ENCODE measurements at places on chromosomes 3 and 15.

- no peak for DNase-seq
These were observed 377.3 kb upstream of the LRRC3B start for GRCh38 chr3:26245236-26245635.

DNA sequence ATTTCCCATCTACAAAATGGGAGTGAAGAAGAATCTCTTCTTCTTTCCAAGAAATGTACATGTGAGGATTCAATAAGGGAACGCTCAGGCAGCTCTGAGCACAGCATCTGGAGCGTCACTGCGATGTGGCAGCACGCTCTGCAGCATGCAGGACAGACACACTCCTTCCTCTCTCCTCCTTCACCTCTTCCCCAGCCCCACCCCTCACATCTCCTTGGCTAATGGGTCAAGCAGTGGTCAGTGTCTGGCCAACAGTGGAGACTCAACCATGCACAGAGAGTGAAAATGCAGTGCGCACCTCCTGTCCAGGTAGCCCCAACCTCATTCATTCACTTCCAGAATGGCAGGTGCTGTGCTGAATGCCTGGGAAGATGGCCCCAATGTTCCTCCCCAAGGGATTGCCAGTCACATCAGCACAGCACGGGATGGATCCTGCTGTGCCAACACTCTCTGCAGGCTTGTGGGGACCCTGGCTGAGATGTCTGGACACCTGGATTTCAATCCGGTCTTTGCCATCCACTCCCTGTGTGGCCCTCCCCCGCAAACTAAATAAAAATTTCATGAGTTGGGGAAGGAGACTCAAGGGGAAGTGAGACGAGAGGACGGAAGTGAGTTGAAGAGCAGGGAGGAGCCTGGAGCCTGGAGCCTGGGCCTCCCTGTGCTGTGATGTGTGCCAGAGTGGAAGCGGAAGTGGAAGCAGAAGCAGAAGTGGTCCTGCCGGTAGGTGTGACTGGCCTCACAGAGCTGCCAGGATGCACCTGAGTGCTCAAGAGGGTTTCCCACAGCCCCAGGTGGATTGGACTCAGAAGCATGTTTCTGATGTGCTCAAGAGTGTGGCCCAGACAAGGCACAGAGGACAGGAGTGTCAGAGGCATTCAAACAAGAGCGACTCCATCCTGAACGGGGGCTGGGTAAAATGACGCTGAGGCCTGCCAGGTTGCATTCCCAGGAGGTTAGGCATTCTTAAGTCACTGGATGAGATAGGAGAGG, 163.9 kb downstream of the SMAD6 start:
- DNase-seq = no peak

DNA sequence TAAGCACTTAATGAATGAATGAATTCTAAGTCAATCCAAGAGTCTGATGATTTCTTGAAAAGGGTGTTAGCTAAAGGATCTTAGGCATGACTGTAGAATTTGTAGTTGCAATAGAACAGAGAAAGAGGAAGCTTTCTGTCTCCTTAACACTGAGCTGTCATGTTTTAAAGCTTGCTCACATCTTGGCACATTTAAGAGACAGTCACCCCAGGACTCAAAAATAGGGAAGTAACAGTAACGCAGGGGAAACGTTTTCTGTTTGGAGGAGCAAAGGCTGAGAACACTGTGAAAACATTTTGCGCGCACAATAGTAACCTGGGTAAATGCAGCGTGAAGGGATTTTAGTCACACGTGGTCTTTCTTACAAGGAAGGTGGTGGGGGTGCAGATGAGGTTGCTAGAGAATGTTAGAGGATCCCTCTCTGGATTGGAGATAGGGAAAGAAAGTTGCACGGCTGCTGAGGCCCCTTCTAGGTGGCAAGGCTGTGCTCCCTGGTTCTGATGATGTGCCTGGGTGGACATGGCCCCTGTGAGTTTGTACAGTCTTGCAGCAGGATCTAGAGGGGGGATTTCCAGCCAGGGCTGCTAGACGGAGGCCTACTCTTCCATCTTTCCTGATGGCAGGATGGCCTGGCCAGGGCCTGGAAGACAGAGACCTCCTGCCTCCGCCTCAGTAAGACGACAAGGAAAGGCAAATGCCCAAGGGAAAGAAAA, 12.0 kb downstream of the STARD5 start:
- DNase-seq = no peak

- DNase-seq = no peak
These were observed 246.1 kb upstream of the RASGRP1 start for GRCh38 chr15:38810686-38811085.

DNA sequence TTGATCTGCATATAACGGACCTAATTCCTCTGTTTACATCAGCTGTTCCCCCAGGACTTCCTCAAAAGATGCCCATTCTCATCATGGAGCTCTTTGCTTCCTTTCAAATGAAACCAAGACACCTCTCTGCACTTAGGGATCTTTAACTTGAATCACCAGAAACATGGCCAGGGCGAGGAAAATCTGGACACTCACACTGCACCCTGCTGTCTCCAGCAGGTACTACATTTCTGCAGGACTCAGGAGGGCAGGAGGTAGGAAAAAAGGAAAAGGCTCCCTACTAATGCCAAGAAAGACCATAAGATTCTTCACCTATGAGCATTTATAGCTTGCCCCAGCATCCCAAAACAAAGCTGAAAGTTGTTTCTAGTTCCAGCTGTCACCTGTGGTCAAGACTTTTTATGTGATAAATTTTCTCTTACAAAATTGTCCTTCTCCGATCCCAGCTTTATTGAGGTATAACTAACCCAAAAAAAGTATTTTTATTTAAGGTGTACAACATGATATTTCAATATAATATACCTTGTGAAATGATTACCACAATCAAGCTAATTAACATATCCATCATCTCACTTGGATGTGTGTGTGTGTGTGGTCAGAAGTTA, 87.3 kb upstream of the C15orf61 start:
- DNase-seq = peak; percentile 2

GRCh38 chr15:85350395-85350794, 30.0 kb upstream of the AKAP13 start:
- no peak for DNase-seq

GRCh38 chr3:106631373-106632108, 745.7 kb upstream of the CCDC54 start:
- no peak for DNase-seq

DNA sequence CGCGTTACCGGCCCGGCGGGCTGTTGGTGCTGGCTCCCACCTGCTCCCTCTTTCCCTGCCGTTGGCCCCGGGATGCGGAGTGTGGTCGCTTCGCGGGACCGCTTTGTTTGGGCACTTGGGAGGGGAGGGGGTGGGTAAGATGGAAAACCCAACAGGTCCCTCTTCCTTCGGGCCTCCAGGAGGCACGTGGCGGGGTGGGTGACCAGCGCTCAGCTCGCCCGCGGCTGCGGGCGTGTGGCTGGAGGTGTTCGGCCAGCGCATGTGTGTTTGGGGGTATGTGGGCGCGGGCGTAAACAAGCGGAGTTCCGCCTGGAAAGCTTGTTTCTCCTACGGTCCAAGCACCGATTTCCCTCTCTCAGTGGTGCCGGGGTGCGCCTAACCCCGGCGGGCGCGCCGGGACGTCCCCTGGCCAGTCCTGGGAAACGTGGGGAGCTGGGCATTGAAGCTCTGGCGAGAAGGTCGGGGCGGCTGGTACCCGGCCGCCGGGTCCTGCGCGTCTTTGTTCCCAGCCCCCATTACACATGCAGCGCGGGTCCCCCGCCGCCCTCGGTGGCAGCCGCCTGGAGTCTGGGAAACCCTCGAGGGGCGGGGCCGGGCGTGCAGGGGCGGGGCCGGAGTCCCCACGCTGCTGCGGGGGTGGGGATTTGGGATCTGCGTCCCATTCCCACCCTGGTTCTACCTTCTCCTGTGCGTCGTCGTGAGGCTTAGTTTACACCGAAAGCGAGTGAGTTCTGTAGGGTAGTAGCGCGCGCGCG, 1.4 kb downstream of the ACVR2B start:
- DNase-seq = no peak

DNA sequence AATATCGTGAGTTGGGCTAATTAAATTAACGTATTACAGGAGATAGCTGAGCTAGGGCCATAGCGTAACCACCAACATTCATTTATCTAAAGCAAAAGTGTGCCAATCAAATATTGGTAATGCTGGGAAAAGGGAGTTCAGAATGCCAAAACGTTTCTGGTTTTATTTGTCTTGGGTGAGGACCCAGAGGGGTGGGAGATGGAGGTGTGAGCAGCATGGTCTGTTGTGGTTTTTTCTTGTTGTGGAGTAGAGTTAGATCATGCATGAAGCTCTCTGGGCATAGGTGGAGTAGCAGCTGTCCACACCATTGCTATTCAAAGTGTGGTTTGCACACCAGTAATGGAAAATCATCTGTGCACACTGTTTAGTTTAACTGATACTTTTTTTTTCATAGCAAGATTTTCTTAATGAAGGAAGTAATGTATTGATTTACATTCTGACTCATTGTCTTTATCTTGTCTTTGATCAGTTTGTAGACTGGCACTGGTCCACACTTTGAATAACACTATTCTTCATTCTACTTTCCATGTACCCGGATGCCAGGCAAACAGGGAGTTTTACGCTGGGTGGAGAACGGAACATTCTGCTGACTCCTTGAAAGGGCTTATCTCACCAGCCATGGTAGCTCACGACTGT, 50.8 kb upstream of the CRTC3 start:
- DNase-seq = no peak

GRCh38 chr3:8743021-8743601, 9.5 kb downstream of the CAV3 start:
- DNase-seq = no peak

- no peak for DNase-seq
These were observed at the start of gene TM6SF1 for GRCh38 chr15:83106994-83107840. TSS of gene TM6SF1 (plus strand) at chr15:83107645. CDS start at chr15:83107681, 36 bp downstream.

DNA sequence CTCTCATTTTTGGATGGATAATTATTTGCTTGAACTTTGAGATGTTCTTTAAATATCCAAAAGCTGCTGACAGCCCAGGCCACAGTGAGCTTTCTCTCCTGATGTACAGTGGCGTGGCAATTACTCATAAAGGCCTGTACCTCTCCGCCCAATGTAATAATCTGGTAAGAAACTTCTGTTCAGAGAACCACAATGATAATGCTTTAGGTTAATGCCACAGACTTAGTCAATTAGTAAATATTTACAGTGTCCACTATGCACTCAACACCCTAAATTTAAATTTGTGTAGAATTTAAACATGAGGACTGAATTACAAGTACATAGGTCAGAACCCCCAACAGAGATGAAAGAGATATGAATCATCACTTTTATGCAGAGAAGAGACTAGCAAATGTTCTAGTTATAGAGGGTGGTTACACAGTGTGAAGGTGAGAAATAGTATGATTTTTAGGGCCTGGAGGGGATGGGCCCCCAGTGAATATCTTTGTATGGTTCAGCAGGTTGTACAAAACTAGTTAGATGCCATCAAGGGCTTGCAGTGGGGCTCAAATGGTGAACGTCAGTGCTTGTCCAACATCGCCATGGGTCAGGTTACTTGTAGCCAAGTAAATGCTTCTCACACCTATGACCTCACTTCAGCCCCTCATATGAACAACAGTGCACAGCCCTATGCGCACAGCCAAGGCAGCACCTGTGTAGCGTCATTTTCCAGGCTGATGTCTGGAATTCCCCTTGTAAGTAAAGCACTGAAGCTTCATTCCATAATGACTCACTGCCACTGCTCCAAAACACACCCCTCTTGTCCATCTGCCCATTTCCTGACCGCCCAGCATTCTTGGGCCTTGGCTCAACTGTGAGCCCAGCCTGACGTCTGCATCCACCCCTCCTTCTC, 13.3 kb downstream of the ABHD2 start:
- DNase-seq = no peak

- DNase-seq = no peak
These were observed 15.9 kb upstream of the DRD3 start for GRCh38 chr3:114194750-114195149.

DNA sequence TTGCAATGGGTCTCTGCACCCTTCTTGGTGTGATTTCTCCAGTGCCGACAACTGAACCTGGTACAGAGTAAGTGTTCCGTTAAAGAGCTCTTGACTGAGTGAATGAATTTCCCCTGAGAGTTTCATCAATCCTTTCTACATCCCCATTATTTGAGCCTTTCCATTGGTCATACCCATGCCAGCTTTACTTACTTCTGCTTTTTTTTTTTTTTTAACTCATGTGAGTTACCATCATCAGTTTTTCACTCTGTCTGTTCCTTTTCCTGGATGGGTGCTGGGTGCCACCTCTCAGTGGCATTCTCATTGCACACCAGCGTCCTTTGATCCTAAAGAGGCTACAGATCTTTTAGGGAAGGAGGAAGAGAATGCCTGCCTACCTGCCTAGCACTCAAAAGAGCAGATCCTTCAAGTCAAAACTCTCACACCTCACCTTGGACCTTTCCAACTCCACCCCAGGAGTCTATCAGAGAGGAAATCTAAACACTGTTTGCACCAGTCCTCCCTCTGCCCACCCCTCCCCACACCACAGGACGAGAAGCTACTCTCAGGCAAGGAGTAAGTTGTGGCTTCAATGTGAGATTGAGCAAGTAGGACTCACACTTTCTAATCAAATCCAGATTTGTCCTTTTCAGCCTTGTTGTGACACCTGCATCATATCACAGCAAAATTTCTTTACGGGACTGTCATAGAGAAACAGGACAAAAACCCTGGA, 13.1 kb upstream of the USP3 start:
- no peak for DNase-seq

GRCh38 chr3:137511655-137512054, 252.5 kb upstream of the SOX14 start:
- DNase-seq = no peak

DNA sequence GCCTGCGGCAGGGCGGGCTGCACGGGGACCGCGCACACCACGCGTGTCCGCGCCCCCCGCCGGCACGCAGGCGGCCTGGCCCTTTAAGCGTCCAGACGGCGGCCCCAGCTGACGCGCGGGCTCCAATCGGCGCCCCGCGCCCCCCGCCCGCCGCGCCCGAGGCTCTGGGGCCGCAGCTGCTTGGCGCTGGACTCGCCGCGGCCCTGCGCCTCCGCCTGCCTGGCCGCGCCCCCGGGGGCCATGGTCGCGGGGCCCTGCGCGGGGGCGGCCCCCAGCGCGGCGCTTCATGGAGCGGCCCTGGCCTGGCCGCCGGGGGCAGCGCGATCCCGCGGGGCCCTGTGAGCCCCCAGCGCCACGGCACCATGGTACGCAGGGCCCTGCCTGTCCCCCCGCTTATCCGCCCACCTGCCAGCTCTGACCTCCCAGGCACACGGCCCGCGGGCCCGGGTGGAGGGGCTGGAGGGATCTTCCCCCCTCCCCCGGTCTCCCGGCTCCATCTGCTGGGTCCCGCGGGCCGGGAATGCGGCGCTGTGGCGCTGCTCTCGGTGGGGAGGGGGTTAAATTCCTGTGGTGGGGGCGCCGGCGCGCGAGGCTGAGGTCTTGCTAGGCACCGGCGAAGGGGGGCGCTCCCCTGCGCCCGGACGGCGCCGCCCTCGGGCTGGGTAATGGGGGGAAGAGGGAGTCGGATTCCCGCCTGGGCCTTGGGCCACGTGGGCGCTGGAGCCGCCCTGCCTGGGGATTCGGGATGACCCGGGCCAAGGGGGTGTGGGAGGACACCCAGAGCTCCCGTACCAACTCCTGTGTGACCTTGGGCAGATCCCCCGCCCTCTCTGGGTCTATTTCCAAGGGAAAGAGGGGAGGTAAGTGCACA, 1.1 kb downstream of the ZBTB47 start:
- peak; percentile 85 for DNase-seq

GRCh38 chr3:181717549-181718171, 5.9 kb downstream of the SOX2 start:
- DNase-seq = no peak

Data from nucleus accumbens (tissue), 56 donors.